Vagina (tissue), 2 donors: ENCODE measurements at places on chromosomes 4 and X.

- H3K27me3 ChIP-seq, result no peaks in the 10 kb centered on the region
- no peak overlapping the region for H3K4me3 ChIP-seq
- no peak for DNase-seq
- H3K27ac ChIP-seq, result no peak overlapping the region
- H3K4me1 ChIP-seq, result no peaks in the 10 kb centered on the region
- H3K36me3 ChIP-seq, result no peaks in the 10 kb centered on the region
Observed at GRCh38 chrX:23515028-23515427, 152.3 kb upstream of the PRDX4 start.

DNA sequence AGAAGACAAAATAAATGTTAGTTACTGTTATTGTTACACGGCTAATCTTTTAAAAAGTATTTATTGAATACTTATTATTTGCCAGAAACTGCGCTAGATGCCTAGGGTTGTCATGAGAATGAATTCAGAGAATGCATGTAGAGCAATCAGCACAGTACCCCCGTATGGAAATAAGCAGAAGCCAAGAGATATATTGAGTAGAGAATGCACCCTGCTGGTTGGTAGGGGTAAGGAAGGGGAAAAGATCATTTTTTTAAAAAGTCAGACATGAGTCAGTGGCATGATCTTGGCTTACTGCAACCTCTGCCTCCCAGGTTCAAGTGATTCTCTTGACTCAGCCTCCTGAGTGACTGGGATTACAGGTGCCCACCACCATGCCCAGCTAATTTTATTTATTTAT lies 13.1 kb upstream of the DRP2 start:
- H3K27ac ChIP-seq, result no peak overlapping the region
- H3K4me3 ChIP-seq, result no peak overlapping the region
- no peak for DNase-seq
- H3K4me1 ChIP-seq, result no peaks in the 10 kb centered on the region

- no peaks in the 10 kb centered on the region for H3K36me3 ChIP-seq
- no peak overlapping the region for H3K27ac ChIP-seq
- DNase-seq, result no peak
- no peaks in the 10 kb centered on the region for H3K4me1 ChIP-seq
- no peaks in the 10 kb centered on the region for H3K27me3 ChIP-seq
- no peak overlapping the region for H3K4me3 ChIP-seq
Observed at GRCh38 chrX:19563327-19563726, 48.0 kb upstream of the MAP3K15 start.

GRCh38 chr4:38670109-38670901 lies 6.3 kb downstream of the KLF3 start:
- H3K27me3 ChIP-seq, result no peaks in the 10 kb centered on the region
- no peak overlapping the region for H3K4me3 ChIP-seq
- H3K27ac ChIP-seq, result peak overlapping the region; percentile 98
- H3K36me3 ChIP-seq, result no peaks in the 10 kb centered on the region
- H3K4me1 ChIP-seq, result peaks cover 92% of the 10 kb centered on the region

DNA sequence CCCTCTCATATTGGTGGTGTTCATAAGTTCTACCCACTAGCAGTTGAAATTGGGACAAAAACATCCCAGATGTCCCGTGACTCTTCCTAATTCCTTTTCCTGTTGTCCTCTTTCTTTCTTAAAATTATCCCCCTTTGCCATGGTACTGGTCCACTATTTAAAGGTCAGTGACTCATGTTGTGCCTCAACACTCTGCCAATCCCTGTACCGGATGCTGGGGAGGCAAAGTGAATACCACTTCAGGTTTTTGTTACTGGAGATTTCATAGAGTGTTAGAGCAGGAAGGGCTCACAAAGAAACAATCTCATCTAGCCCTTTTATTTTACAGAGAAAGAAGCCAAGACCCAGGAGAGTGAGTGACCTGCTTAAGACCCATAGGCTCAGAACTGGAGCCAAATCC lies 24.6 kb downstream of the SEPTIN11 start:
- peaks cover 35% of the 10 kb centered on the region for H3K4me1 ChIP-seq
- H3K4me3 ChIP-seq, result no peak overlapping the region
- no peak overlapping the region for H3K27ac ChIP-seq

- no peaks in the 10 kb centered on the region for H3K27me3 ChIP-seq
- no peak for DNase-seq
- H3K4me3 ChIP-seq, result no peak overlapping the region
- H3K27ac ChIP-seq, result no peak overlapping the region
Observed at GRCh38 chr4:96755569-96756484, 915.9 kb downstream of the PDHA2 start.

DNA sequence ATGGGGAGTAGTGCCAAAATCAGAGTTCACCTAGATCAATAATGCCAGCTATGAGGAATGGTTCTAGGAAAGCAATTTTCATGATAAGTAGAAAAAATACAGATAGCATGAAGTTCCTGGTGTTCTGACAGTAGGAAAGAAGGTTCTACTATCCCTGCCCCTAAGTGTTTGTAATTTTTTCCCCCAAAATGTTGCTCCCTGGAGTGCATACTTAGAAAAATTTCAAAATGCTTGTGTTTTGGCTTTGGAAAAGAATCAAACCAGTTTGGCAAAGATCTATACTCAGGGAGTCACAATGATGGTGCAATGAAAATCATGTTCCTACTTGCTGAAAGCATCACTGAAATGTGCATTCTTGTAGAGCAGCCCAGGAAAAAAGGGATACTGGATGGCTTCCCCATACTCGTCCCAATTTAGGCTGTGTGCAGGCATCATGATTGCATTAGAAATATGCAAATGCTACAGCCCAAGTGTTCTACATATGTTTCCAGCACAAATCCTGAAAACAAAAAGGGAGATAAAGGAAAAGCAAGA lies 74.7 kb downstream of the LPAR4 start:
- no peak overlapping the region for H3K27ac ChIP-seq
- no peak overlapping the region for H3K4me3 ChIP-seq
- no peaks in the 10 kb centered on the region for H3K36me3 ChIP-seq
- no peak for DNase-seq

GRCh38 chr4:85862896-85863295 lies 387.9 kb downstream of the ARHGAP24 start:
- no peak for DNase-seq
- H3K36me3 ChIP-seq, result no peaks in the 10 kb centered on the region
- H3K27ac ChIP-seq, result no peak overlapping the region
- H3K27me3 ChIP-seq, result no peaks in the 10 kb centered on the region

DNA sequence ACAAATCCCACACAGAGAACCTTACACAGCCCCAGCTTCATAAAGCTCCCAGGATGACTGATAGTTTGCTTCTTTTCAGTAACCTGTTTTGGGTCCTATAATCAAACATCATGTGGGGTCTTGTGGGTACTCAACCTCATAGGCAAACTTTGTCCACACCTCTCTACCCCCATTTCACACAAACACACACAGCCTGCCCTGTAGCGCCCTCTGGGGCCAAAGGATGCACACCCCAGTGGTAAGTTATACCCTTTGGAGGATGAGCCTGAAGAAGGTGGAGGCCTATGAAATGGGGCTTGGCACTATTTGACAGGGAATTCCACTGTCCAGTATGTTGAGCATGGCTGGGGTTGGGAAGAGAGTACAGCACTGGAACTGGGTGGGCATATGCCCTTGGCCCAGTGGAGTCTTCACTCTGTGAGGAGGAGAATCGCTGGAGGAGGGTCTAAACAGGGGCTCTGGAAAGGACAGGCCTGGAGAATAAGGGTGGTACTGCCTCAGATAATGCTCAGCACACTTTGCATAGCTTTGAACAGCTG lies 30.5 kb upstream of the COL25A1 start:
- DNase-seq, result no peak
- no peaks in the 10 kb centered on the region for H3K36me3 ChIP-seq
- no peaks in the 10 kb centered on the region for H3K4me1 ChIP-seq
- no peak overlapping the region for H3K4me3 ChIP-seq
- H3K27me3 ChIP-seq, result no peaks in the 10 kb centered on the region

DNA sequence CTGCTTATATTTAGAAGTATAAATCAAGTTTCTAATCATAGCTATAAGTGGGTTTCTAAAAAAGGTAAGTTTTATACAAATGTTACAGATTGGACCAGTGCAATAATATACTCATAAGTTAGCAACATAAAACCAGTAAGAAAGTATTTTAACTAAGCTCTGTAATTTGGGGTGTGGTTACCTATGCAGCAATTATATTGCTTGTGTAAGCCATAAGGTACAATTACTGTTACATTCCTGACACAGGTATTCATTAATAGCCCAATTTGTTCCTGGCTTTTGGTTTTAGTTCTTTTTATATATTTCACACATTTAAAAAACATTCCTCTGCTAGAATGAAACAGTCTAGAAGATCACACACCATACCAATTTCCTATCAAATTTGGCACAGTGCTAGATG lies 115.1 kb downstream of the FRYL start:
- H3K4me1 ChIP-seq, result peaks cover 18% of the 10 kb centered on the region
- H3K4me3 ChIP-seq, result no peak overlapping the region
- H3K36me3 ChIP-seq, result no peaks in the 10 kb centered on the region
- no peak overlapping the region for H3K27ac ChIP-seq
- no peaks in the 10 kb centered on the region for H3K27me3 ChIP-seq
- no peak for DNase-seq

GRCh38 chr4:4805887-4806286 lies 53.6 kb upstream of the MSX1 start:
- DNase-seq, result no peak
- H3K4me3 ChIP-seq, result no peak overlapping the region
- no peaks in the 10 kb centered on the region for H3K4me1 ChIP-seq
